ENCODE measurements at places on chromosomes 6 and 20.

DNA sequence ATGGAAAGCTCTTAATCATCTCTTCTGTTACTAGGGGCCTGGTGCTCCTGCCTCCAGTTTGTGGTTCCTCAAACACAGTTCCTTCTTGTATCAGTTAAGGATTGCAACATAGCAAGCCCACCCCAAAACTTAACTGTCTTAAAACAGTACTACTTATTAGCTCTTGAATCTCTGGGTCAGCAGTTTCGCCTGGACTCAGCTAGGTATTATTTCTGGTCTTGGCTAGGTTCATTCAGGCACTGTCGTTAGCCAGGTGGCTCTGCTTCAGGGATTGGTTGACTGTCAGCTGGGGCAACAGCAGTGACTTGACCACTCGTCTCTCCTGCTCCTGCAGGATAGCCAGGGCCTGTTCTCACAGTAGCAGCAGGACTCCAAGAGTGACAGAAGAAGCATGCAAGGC, 30.0 kb upstream of the RALY start:
- DNase-seq = no peak

- DNase-seq = no peak
These were observed 184.5 kb upstream of the RAB32 start for GRCh38 chr6:146359131-146359530.

DNA sequence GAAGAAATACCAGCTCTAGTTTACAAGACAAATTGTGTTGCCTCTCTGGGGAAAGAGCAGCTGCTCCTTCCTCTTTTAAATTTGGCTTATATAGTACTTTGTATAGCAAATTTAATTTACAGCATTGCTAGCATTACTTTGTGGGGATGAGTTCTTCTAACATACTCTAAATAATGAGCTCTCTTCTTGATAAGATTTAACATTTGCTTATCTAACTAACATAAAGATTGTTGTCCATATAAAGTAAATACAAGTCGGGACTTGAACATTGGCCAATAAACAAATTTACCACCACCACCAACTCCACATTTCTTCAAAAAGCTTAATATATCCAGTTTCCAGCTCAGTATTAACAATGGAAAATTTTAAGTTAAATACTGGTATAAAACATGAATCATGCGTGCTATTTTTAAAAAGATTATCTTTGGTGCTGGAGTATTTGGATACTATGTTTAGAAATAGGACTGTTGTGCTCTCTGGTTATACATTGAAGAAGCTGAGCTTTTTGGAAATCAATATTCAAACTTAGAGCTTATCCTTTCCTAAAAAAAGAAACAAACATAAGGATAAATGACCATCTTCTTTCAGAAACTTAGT, 1146.9 kb upstream of the GJE1 start:
- DNase-seq = no peak

DNA sequence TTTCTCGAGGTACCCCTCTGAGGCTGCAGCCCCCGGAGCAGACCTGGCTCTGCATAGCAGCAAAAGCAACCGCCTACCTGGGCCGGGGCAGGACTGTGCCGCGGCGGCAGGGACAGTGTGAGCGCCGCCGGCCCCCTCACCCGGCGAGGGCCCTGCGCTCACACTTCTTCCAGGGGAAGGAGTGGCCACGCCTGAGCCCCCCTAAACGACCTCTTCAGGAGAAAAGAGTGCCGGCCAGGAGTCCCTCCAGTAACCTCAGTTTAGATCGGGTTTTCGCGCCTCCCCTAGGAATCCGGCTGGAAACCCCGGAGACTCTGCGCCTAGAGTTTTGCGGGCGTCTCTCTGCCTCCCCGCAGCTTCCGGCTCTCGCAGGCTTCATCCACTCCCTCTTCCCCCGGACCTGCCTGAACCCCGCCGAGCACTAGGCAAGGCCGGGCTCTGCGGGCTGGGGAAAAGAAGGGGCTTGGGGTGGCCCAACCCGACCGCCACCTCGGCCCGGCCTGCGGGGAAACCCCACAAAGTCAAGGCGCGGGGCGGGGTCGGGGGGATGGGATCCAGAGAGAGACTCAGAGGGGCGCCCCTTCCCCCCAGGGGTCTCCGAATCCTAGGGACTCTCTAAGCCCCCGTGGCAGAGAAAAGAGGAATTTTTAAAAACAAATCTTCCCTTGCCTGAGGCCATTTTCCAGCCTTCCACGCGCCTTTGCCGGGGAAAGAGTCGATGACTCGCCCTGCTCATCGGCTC, 558 bp downstream of the LINC00237 start:
- DNase-seq = no peak

DNA sequence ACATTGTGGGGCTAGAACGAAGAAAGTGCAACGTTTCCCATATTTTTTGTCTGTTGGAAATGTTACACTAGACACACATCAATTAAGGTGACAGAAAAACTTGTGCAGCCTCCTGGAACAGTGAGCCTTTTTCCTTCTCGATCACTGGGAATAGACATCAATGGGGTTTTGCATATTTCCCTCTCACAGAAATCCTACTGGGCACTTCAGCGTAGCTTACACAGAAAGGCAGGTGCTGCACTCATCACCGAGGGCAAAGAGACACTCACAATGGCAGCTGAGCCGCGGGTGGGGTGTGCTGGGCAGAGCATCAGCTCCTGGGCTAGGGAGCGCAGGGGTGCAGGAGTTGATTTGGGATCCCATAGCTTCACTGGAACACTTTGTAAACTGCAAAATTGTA, 64.5 kb downstream of the THBS2 start:
- no peak for DNase-seq

GRCh38 chr6:97654674-97655073, 371.7 kb upstream of the MMS22L start:
- no peak for DNase-seq

GRCh38 chr6:43093436-43094289, 17.5 kb downstream of the PTK7 start:
- no peak for DNase-seq

- no peak for DNase-seq
These were observed 11.3 kb downstream of the GINS1 start for GRCh38 chr20:25418776-25419175.

DNA sequence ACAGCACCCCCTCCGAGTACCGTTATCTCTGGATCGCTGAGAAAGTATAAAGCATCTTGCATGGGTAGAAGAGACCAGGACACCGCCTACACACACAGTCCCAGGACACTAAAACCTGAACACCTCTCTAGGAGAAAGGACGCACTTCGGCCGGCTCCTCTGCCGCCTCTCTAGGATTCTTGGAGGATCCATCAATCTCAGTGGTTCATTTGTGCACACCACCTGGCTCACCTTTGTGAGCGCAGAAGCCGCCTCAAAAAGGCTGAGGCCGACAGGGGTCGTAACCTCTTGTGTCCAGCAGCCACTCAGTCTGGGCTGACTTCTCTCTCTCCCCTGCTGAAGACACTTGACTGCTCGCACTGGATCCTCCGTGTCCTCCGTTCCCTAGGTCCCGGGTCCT, 13.5 kb downstream of the ZSCAN23 start:
- DNase-seq = no peak

- DNase-seq = no peak
These were observed 45.4 kb upstream of the ECI2 start for GRCh38 chr6:4180652-4181255.

DNA sequence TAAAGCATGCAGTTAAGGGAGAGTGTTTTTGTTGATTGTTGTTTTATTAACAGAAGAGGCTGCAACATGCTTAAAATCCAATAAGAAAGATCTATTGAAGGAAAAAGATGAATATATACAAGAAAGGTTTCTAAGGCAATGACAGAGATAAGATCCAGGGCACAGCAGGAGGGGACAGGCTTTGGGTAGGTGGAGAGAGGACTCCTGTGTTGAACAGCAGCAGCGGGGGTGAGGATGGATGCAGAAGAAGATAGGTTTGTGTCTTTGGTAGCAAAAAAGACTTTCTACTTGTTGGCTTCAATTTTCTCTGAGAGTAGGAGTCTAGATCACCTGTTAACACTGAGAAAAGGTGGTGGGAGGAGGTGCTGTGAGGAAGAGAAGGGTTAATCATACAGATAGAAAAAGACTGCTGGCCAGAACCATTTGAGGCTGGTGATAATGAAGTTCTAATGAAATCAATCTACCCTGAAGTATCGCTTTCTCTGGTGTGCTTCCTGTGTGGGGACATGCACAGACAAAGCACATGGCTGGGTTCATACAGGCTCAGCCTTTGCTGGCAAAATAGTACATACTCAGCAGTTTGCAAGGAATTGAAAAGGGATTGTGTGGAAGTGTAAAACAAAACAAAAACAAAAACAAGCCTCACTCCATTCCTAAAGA, 17.2 kb upstream of the DST start:
- no peak for DNase-seq

DNA sequence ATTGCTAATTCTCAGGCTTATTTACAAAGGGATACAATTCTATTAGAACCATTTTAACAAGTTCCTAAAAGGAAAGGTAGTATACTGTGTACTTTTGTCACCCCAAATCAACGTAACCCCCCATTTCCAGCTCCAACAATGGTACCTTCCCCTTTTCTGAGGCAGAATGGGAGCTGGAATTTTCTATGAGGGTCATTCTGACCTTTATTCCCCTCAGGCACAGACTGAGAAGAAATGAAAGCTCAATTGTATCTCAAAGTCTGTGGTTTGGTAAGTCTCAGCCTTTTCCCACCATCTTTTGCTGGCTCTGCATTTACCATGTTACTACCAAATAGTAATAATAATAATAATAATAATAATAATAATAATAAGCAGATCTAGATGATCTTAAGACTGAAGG, 571.0 kb downstream of the RNF144B start:
- DNase-seq = no peak

DNA sequence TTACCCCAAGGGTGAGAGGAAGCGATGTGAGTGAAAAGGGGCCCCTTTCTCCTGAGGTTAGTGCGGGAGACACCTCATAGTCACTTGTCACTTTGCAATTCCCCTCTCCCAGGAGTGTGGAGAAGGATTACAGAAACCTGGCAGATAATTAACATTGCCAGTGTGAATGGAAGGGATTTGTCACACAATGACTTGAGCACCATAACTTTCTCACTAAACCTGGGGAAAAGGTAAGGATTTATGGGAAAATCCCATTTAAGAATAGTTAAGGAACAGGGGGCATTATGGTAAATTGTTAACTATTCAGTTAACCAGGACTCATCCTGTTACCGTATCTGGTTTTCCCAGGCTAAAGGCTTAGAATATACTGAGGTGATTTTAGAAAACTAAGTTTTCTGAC, 219.5 kb upstream of the JAG1 start:
- DNase-seq = no peak

DNA sequence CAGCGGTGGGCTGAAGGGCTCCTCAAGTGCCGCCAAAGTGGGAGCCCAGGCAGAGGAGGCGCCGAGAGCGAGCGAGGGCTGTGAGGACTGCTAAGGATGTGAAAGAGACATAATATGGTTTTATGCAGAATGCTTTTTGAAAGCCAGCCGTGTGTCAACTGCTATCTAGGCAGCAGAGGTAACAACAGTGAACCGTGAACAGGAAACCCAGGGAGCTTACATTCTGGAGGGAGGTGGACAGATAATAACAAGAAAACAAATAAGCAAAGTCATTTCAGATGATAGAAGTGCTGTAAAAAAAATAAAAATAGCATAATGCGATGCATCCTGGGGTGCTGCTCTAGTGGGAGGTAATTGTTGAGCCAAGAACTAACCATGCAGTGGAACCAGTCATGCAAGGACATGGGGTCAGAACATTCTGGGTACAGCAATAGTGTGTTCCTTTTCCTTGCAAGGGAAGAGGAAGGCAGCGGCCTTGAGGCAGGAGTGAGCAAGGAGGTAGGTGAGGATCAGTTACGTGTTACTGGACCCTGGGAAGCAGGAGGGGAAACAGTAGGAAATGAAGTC, 134.4 kb upstream of the TMEM170B start:
- no peak for DNase-seq

DNA sequence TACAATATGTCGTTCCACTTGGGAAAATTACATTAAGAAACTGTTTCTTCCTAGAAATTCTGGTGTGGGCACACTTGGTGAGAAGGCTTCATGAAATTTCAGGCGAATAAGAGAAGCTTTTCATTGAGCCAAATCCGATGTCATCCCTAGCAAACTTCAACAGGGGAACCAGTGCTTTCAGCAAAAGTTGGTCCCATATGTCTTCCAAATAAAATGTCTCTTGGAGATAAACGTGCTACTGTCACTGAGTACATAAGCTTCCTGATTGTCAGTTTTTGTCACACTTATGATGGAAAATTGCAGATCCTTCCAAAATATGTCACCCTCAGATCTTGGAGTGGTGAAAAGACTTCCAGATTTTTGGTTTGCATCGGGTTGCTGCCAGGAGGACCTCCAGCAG, 31.1 kb upstream of the SLC35A1 start:
- DNase-seq = no peak

DNA sequence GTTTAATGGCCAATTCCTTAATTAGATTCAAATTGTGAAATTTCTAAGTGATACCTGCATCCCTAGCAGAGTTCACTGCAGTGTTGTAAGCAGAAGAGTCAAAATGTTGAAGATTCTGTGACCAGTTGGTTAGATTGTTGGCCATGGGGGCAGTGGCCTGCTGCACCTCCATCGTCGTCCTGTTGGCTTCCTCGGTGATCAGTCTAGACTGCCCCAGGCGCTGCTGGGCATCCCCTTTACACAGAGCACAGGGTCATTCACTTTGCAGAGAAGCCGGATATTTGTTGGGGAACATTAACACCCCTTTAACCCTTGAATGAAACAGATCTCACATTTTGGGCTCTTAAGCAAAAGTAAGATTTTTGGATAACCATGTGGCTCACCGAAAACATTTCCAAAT, 60.7 kb downstream of the FAM229B start:
- DNase-seq = no peak

- DNase-seq = no peak
These were observed 52.8 kb downstream of the NCOA7 start for GRCh38 chr6:125843593-125843992.

- no peak for DNase-seq
These were observed 51.0 kb downstream of the ZBTB2 start for GRCh38 chr6:151340219-151340978.

All from NCI-H187 (cell line).